Globus pallidus (tissue), 1 donor: ENCODE measurements at places on chromosomes 4 and X.

- no peak for DNase-seq
Measured at GRCh38 chr4:151928112-151928511, 167.3 kb upstream of the GATB start.

GRCh38 chr4:58209551-58209950 lies 1099.4 kb upstream of the IGFBP7 start:
- DNase-seq = no peak

GRCh38 chr4:187929024-187929423 lies 66.5 kb upstream of the ZFP42 start:
- DNase-seq = no peak

- no peak for DNase-seq
Measured at GRCh38 chr4:86563416-86563815, 30.7 kb upstream of the PTPN13 start.

- DNase-seq = no peak
Measured at GRCh38 chrX:16832301-16832700, 37.9 kb downstream of the RBBP7 start.

DNA sequence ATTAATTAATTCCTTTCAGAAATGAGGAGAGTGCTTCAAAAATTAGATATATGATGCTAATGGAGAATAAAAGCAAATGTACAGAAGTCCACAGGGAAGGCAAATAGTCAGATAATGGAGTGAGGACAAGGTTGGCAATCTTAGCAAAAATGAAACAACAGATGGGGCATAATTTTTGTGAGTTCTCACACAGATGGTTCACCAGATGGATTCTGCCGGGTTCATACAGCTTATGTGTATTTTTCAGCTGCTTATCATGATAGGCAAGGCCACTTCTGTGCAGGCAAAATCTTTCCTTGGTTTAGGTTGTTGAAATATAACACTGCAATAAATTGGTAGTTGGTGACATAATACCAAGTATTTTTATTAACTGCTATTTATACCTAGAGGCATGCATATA lies 1539.0 kb upstream of the IGFBP7 start:
- DNase-seq = no peak

- DNase-seq = no peak
Measured at GRCh38 chrX:133389975-133390374, 25.3 kb downstream of the GPC4 start.

DNA sequence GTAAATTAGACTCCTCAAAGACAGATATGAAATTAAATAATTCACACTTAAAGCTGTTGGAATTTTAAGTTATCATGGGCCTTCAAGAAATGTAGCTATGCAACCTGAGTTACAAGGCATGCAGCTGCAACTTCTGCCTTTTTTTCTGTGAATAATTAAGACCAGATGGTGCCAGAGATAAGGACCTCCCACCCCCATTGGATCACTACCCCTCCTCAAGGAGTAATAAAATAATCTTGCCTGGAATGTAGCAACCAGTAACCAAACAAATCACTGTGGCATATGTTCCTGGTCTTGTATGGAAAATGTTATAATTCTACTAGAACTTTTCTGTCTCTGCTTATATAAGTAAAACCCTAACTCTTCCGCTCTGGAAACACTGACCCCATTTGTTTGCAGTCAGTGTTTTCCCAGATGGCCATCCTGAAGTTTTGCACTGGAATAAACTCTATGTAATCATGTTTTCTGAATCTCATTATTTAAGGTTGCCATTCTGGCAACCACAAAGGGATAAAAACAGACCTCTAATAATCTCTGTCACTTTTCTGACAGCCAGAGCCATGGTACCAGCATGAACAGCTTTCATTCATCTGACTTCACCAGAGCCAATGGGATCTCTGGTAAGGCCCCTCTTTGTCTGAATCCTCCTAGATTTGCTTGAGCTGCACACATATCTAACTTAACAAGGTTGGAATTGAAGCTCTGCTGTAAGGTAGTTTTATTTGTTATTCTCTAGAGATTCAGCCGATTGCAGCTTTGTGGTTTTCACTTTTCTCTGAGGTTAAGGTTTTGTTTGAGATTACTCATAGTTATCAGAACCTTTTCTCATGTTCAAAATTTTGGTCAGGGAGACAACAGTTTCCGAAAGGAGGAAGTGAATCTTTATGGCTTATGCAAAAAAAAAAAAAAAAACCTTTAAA lies 274.6 kb downstream of the NAF1 start:
- no peak for DNase-seq

DNA sequence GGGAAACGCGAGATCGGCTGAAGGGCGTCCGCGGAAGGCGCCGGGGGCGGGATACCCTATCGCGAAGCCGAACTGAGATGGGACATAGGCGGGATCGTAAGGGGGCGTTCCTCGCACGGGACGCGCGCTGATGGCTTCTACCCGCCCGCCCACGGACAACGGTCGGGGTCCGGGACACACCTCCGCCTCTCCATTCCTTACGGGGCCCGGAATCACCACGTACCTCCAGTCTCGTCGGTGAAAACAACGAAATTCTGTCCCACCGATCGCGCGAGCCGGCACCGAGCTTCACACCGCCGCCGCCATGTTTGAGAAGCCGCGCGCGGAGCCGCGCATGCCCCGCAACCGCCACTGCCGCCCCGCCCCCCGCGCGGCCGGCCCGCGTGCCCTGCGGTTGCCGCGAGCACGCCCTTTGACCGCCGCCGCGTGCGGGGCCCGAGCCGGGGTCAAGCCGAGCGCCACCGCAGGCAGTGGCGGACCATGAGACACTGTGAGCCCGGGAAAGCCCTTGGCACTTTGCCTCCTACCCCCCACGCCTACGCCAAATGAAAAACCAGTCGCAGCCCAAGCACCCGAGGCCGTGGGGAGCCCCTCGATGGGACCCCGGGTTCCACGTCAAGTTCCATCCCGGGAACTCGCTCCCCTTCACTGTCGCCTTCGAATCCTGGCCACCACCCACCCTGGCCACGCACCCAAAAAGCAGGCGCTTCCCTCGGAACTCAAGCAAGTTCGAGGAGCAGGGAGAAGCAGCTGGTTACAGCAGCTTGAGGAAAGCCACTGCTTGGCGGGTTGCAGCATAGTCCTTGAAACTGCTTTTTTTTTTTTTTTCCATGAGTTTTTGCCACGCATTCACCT lies at the start of gene SCML2:
Gene SCML2, minus strand, starts transcription at position 320 of the 855 bp plus-strand sequence. CDS start 20,617 bp downstream, outside the sequence.
- peak; percentile 25 for DNase-seq

- peak; percentile 98 for DNase-seq
Measured at GRCh38 chrX:1391707-1392375, at the start of gene SLC25A6. Gene SLC25A6, minus strand, starts transcription at chrX:1392113. Its CDS starts 104 bp downstream, at chrX:1392009.

DNA sequence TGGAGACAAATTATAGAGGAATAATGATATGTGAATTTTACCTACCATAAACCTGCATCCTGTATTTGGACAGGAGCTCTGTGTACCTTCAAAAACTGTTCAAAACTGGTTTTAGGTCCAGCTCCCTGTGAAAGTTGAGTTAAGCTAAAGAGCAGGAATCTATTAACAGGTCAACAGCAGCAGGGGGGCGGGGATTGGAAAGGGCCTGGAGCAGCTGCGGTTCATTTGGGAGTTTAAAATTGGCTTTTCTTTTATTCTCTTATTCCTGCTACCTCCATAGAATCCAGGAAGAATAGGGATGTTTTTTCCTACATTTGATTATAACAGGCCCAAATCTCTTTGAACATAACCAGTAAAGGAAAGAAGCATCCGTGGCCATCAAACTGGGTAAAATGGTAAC lies 23.8 kb downstream of the SHROOM3 start:
- DNase-seq = no peak

- DNase-seq = no peak
Measured at GRCh38 chrX:36414056-36414455, 494.5 kb downstream of the CFAP47 start.

DNA sequence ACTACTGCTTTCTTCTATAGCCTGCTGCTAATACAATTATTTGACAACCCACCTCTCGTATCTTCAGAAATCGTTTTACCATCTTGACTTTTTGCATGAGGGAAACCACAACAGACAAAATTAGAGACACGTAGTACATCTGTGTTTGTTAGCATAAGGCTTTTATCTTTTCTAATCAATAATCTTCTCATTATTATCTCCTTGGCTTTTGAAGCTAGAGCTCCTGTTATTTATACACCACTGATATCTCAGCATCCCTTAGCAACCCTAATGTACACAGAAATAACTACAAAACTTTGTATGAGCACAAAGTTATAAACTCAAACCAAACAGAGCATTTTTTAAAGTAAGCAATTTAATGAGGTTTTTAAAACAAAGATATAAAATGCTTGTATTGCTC lies 39.7 kb downstream of the CORIN start:
- DNase-seq = no peak

DNA sequence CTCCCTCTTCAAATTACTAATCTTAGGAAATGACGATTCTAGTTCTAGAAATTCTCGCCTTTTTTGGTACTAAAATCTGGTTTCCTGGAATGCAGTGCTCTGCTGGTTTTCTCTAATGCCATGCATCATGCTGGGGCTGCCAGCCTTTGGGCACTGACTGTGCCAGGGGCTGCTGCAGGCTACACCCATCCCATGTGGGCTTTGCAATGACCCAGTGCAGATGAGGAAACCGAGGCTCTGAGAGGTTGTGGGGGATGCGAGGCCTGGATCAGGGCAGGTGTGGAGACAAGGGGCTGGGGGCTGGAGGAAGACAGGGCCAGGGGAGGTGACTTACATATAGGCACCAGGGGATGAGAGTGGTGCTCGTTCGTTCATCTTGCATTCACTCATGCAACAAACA lies 95.3 kb downstream of the HMX1 start:
- no peak for DNase-seq

DNA sequence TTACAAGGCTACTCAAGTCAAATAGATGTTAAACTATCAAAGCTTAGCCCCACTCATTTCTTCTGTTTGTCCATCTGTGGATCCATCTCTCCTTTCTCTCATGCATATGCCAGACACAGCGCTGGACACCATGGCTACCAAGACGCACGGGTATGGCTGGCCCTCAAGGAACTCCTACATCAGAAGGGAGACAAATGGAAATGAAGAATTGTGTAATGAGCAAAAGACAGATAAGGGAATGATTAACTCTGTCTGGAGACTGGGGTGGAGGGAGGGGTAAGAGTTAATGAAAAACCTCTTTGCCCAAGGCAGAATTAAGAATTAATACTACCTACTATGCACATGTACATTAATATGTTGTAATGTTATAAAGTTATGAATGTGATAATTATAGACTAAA lies 88.1 kb downstream of the MGST2 start:
- DNase-seq = no peak

GRCh38 chr4:185847352-185848097 lies 35.5 kb upstream of the SORBS2 start:
- DNase-seq = no peak

DNA sequence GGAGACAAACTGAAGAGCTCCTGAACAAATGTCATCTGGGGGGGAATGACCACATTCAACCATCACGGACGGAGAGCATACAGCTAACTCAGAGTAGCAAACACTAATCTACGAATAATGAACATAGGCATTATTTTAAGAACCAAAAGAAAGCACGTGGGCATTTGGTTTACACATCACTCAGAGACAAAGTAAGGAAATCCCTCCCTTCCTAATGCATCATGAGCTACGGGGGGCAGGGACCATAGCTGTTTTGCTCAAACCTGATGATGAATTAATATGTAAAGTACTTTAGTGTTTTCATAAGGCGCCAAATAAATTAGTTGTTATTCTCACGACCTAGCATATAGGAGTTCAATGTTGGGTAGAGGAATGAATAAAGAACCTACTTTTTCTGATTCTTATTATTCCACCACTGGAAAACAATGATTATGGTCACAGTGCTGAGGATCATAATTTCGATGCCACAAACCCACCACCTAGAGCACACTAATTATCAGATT lies 11.7 kb upstream of the TMEM156 start:
- DNase-seq = peak; percentile 58

GRCh38 chrX:108310506-108310905 lies 127.7 kb downstream of the COL4A6 start:
- DNase-seq = no peak

DNA sequence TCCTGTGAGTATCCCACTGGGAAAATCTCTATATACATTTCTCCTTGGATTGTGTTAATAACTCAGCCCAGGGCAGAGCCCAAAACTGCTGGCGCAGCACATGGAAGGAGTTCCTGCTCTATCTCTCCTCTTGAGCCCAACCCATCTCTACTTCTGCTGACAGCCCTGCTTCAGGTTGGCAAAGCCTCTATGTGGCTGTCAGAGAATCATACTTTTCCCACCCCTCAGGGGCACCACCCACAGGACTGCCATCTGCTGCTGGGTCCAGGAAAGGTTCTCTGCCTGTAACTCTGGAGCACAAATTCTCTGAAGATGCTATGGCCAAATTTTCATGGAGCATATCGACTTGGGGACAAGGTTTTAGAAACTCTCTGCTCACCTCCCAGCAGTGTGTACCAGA lies 278.5 kb upstream of the EMCN start:
- DNase-seq = no peak

DNA sequence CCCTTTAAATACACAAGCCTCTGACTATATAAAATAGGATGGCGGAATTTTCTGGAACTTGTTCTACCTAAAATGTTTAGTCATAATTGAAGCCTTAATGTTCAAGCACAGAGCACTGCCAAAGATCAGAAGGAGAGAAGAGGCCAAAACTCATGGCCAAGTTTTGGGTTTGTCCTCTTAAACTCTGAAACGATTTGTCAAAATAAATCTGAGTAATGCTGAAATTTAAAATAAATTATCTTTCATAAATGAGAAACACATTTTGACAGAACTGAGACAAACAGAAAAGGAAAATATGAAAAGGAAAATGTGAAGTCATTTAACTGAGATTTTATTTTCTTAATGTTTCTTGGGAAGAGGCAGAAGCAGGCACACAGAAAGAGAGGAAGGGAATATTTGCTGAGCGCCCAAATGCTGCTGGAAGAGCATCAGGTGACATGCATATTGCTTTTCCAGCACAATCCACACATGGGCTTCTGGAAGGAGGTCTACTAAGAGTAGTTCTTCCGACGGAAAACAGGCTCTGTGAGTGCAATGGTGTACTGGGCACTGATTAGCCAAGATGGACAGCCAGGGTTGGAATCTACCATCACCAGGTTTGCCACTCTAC lies 47.4 kb upstream of the ZNF518B start:
- DNase-seq = no peak

- DNase-seq = no peak
Measured at GRCh38 chr4:57494821-57495220, 384.6 kb upstream of the IGFBP7 start.

- no peak for DNase-seq
Measured at GRCh38 chrX:30309139-30309571, at the start of gene NR0B1. Gene NR0B1, minus strand, starts transcription at chrX:30309390. Its CDS starts 27 bp downstream, at chrX:30309363.
